Stimulated activated CD8-positive, alpha-beta memory T cell treated with anti-CD3 and anti-CD28 coated beads, Interleukin-15, amount 100 ng/mL, for 1 hour (primary cell): ENCODE measurements at places on chromosomes 3 and 15.
A peak's percentile ranks its signal among the peaks of the same experiment; 100 is the strongest.

- no peak for DNase-seq
These were observed 83.2 kb downstream of the MB21D2 start for GRCh38 chr3:192834428-192834827.

- no peak for DNase-seq
These were observed 4.8 kb upstream of the DAPK2 start for GRCh38 chr15:64051093-64051402.

GRCh38 chr15:94346282-94346681 is 114.9 kb downstream of the MCTP2 start:
- no peak for DNase-seq

- DNase-seq = no peak
These were observed 5.0 kb upstream of the CACNA1D start for GRCh38 chr3:53489386-53489785.

GRCh38 chr15:35381328-35381727 is 164.6 kb downstream of the DPH6 start:
- no peak for DNase-seq

- DNase-seq = peak; percentile 8
These were observed 36.1 kb upstream of the MYO5C start for GRCh38 chr15:52331490-52332240.
